NCI-H748 treated with DMSO at 0.1 percent for 48 hours (cell line): ENCODE measurements at places on chromosomes 11 and 22.

DNA sequence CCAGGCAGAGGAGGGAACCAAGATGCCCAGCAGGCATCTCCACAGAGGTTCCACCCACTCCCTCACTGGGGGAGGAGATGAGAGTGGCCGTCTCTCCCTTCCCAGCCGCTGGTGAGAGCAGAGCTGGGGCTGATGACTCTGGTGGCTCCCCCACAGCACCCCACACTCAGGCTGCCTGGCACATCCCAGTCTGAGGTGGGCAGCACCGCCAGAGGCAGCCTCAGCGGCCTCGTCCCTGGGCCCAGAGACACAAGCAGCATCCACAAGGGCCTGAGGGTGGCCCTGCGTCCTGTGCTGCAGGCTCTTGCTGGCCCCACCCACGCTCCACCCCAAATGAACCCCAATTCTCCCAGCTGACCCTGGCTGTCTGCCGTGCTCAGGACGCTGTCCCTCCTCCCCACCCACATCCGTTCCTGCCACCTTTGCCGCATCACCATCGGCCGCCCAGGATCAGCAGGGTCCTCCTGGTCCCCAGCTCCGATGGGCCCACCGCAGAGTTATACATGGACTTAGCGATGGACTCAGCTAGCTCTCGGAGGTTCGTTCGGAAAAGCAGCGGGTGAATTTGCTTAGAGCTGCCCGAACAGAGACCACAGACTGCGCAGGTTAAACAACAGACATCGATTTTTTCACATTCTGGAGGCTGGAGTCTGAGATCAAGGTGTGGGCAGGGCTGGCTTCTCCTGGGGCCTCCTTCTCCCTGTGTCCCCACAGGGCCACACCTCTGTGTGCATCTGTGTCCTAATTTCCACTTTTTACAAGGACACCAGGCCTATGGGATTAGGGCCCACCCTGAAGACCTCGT lies 20.2 kb upstream of the CTSD start:
- DNase-seq = no peak

- no peak for DNase-seq
These were observed 62.9 kb upstream of the ATXN10 start for GRCh38 chr22:45608763-45609180.

- no peak for DNase-seq
These were observed 70.5 kb upstream of the BLID start for GRCh38 chr11:122186439-122187080.

- DNase-seq = no peak
These were observed 98.6 kb downstream of the FEZ1 start for GRCh38 chr11:125397421-125397820.

DNA sequence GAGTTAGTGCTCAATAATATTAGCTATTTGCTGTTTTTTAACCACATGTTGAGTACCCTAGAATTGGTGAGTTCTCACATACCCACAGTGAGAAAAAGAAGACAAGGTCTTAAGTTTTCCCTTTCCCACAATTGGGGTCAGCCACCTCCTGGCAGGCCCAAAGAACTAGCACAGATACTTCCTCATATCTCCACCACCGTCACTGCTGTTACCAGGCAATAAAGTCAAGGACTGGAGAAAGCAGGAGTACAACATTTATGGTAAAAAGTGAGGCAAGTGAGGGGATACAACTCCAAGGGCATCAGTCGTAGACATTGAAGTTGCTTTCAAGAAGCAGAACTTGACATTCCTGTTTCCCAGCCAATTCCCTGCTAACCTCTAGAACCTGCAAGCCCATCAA lies 19.6 kb downstream of the ELP4 start:
- no peak for DNase-seq

- no peak for DNase-seq
These were observed 77.5 kb upstream of the BID start for GRCh38 chr22:17851759-17852158.

- DNase-seq = no peak
These were observed 40.1 kb upstream of the CXCR5 start for GRCh38 chr11:118843565-118843964.

- DNase-seq = no peak
These were observed 229.9 kb upstream of the ANO5 start for GRCh38 chr11:21963013-21963412.

GRCh38 chr11:73359341-73359740 lies 16.9 kb upstream of the RELT start:
- DNase-seq = no peak

GRCh38 chr11:66887526-66887925 lies 30.7 kb downstream of the LRFN4 start:
- DNase-seq = no peak

DNA sequence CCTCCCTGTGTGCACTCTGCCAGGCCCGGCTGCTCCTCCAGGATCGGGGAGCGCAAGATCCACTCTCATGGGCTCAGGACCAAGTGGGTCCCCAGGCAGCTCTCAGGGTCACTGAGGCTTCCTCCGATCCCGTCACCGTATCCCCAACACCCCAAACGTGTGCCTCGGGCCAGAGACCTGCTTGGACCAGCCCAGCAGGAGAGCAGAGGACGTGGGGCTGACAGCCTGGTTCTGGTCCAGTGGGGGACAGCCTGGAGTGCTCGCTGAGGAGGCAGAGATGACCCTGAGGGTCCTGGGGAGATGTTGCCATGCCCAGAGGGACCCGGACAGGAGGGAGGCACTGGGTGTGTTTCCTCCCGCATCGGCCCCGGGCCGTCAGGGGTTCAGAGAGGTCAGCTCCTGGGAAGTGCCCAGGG lies 1402.6 kb downstream of the BRD1 start:
- no peak for DNase-seq

DNA sequence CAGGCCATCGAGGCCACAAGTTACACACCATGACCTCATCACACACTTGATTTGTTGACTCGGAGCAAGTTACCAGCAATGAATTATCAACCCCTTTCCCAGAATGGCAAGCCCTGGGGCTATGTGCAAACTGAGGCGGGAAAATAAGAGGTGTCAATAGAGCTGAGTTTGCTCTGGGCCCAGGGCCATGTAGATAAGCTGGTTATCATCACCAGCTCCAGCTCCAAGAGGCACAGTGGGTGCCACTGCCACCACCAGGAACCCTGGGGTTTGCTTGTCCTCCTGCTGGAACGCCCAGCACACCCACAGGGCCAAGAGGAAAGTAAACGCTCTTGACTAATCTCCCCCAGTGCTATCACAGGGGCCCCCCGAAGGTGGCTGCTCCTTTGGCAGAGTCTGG lies 13.0 kb upstream of the VPS37C start:
- DNase-seq = no peak

- no peak for DNase-seq
These were observed 35.1 kb upstream of the FJX1 start for GRCh38 chr11:35583126-35583525.

DNA sequence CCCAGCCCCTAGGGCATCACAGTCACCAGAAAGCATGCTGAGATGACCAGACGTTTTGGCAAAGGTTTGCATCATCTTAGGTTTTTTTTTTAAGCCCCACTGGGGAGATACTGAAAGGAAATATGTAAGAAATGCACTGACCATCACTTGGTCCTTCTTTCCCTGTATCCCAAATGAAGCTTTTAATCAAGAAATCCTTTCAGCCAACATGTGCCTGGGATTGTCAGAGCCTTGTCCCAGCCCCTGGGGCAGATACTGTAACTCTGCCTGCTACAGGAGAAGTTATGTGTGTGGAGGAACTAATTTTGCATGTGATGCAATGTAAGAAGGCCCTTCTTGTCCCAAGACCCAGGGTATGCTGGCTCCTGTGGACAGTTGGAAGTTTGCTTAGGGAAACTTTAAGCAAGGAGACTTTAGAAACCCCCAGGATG lies 65.6 kb downstream of the PPFIBP2 start:
- no peak for DNase-seq

- DNase-seq = no peak
These were observed 42.0 kb downstream of the ALX4 start for GRCh38 chr11:44267750-44268613.

- DNase-seq = no peak
These were observed 526.3 kb upstream of the RAG2 start for GRCh38 chr11:37124384-37124783.

- no peak for DNase-seq
These were observed at the start of gene PLAAT3 for GRCh38 chr11:63614136-63614671. TSS of gene PLAAT3 (minus strand) at chr11:63614433. CDS start at chr11:63614014, 419 bp downstream.

DNA sequence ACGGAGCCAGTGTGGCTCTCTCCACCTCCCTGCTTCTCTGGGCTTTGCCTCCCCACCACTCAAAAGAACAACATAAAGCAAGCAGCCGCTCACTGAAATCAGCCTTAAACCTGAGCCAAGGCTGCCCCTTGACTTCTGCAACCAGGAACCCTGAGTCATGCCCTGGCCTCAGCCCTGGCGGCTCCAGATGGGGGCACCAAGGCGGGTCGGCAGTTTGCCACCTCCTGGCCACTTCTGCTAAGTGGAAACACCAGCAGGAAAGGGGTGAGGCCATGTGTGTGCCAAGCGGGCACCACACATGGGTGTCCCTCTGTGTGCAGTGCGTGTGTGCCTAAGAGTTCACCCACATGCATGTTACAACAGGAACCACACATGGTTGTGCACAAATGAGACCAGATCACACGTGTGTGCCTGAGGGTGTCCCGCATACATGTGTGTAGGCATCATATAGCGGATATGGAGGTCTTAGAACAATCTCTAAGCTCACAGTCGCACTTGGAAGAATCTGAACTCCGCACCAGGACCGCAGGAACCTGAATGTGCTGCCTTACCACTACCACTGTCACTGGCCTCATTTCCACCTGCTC lies 221.2 kb downstream of the MN1 start:
- DNase-seq = no peak

GRCh38 chr11:92707665-92708064 lies 261.8 kb upstream of the MTNR1B start:
- DNase-seq = no peak

DNA sequence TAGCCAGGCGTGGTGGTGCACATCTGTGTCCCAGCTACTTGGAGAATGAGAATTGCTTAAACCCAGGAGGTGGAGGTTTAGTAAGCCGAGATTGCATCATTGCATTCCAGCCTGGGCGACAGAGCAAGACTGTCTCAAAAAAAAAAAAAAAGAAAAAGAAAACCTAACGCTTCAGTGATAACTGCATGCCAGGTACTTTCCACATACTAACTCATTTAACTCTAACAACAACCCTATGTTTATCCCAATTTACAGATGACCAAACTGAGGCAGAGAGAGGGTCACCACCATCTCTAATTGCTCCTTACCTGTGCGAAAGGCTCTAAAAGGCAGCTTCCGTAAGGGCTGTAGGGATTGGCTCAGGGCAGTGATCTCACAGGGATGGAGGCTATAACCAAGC lies 11.6 kb downstream of the PISD start:
- DNase-seq = no peak

DNA sequence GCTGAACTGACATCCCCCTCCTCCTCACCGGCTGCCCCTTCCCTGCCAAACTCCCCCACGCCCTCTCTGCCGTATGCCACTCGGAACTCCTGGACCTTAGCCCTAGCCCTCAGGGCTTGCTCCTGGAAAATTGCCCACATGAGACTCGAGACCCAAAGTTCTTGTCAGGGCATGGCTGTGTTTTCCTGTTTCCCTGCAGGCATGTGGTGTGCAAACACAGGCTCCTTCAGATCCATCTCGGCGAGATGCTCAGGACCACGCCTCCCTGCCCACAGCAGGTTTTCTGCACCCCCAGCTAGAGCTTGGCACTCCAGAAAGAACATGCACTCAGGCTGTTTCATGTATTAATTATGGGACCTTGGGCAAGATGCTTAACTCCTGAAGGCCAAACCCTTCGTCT lies 1480.4 kb downstream of the BRD1 start:
- DNase-seq = no peak

GRCh38 chr11:135002236-135002635 lies 590.2 kb upstream of the B3GAT1 start:
- DNase-seq = no peak

- no peak for DNase-seq
These were observed 13.6 kb downstream of the SCARF2 start for GRCh38 chr22:20423906-20424551.

DNA sequence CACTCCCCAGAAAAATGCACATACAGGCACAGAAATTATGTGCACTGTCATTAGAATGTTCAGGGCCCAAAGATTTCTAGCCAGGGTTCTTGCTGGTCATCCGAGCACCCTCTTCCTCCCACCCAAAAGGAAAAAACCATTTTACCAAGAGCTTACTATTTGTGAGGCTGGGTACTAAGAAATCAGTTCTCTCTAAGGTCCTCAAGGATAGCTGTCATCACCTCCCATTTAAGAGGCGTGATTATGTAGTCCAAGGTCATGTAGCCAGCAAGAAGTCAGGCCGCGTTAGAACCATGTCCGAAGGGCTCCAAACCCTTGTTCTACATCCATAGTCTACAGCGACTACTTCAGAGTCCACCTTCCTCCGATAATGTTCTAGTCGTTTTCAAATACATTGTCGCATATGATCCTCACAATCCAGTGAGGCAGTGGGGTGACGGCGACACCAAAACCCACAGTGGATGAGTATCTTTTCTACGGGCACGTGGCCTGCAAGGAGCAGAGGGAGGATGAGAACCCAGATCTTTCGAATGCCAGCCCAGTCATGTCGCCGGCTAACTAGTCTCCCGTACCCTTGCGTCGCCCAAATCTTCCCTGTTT lies 634 bp downstream of the TIMM8B start:
- no peak for DNase-seq

GRCh38 chr11:75625021-75625420 lies 43.8 kb downstream of the MAP6 start:
- DNase-seq = peak; percentile 90
